ENCODE measurements at places on chromosomes 5 and 9. TPM values are rescaled to one million over a fixed set of nuclear protein-coding genes. Genes with fewer than 3 reads are reported as not detected.

IRX2 gene
- not detected for total RNA-seq

LIX1 gene
- not detected for total RNA-seq

PDE6A gene
- not detected for total RNA-seq

NTNG2 gene
- 1.3 TPM for total RNA-seq

CERCAM gene
- total RNA-seq: 1.8 TPM

C5orf52 gene
- total RNA-seq: not detected

LSM11 gene
- total RNA-seq: 1.0 TPM

PCDHB14 gene
- total RNA-seq: not detected

NMUR2 gene
- not detected for total RNA-seq

RFK gene
- total RNA-seq: 18.4 TPM

LCP2 gene
- 440 TPM for total RNA-seq

SLC4A9 gene
- total RNA-seq: 0.10 TPM

SLC22A4 gene
- total RNA-seq: 2.2 TPM

PAXX gene
- total RNA-seq: 23.6 TPM

DMRT3 gene
- not detected for total RNA-seq

LCN9 gene
- total RNA-seq: not detected

HSD17B3 gene
- not detected for total RNA-seq
